ENCODE measurements at places on chromosomes 5 and 9. TPM values are rescaled to one million over a fixed set of nuclear protein-coding genes. Genes with fewer than 3 reads are reported as not detected.

The IFNA2 gene
- total RNA-seq = not detected

DNA sequence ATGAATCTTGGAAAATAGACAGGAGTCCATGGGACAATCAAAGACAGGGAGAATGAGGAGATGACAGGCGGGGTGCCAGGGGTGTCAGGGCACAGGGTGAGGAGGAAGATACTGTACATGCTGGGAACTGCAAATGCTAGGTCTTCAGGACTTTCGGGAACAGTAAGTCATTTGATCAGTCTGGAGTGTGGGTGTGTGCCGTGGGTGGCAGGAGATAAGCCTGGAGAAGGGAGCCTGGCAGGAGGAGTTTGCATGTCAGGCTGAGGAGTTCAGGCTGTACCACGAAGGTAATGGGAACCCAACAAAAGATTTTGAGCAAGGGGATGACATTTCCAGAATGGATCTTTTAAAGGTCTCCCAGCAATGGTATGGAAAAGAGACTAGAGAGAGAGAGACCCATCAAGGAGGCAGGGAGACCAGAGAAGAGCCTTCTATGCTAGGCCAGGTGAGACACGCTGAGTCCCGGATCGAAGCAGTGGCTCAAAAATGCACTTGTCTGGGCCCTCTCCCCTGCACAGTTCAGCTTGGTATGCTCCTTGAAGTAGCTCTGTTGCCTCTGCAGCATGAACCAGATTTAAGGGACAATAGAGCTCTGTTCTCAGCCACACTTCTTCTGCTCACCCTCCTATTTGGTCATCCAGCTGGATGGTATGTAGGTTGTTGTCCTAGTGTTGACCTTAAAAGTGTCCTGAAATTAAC is 77.0 kb upstream of the FER start:
- no peak for DNase-seq

DNA sequence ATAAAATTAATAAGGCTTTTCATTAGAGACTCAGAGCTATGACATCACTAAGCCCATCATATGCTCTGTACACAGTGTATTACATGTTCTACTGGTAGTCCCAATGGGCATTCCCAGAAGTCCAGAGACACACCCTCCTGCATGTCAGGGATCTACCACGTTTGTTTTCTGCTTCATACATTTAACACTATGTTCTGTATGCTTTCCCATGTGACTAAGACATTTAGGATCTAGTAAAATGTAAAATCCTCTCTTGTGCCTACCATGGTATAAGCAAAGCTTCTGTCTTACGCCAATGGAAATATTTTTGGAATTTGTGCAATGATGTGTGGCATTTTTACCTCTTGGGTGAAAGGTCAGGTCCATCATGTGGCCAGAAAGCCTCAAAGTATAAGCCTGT is 192.4 kb downstream of the ADAMTSL1 start:
- DNase-seq = no peak

DNA sequence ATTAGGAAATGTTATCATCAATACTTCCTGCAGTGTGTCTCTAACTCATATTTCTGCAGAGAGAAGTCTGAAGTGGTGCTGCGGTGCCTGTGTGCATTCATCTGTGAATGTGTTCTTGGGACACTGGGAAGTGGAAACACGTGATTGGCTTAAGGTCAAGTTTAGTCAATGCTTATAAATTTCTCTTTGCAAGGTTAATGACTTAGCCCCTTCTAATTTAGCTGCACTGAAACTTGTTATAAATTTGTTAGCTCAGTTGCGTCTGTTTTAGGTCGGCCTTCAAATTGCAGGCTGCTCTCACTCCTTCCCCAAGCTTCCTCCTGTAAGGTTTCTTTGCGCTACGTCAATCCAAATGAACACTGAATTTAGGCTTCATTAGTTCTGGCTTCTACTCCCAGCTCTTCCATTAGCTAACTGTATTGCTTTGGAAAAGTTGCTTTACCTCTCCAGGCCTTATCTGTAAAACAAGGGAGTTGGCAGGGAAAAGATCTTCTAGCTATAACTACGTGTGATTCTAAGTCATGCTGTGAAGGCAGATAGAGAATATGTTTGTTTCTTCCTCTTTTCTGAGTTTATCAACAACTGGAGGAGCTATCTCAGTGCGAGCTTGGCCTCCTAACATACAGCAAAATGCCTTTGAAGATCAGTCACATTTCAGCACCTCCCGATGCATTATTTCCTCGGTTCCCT is 341.8 kb downstream of the NFIB start:
- DNase-seq = no peak

The EQTN gene
- total RNA-seq = not detected

GRCh38 chr9:72883875-72884274 is 69.0 kb downstream of the ALDH1A1 start:
- no peak for DNase-seq

The CCDC112 gene
- 4.3 TPM for total RNA-seq

DNA sequence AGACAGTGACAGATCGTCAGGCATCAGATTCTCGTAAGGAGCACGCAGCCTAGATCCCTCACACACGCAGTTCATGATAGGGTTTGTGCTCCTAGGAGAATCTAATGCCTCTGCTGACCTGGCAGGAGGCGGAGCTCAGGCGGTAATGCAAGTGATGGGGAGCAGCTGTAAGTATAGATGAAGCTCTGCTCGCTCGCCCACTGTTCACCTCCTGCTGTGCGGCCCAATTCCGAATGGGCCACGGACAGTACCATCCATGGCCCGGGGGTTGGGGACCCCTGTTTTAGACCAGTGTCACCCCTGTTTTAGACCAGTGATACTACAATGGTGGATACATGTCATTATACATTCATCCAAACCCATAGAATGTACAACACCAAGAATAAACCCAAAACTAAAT is 4.0 kb upstream of the ARSB start:
- no peak for DNase-seq

The RGS14 gene
- total RNA-seq = 8.2 TPM

DNA sequence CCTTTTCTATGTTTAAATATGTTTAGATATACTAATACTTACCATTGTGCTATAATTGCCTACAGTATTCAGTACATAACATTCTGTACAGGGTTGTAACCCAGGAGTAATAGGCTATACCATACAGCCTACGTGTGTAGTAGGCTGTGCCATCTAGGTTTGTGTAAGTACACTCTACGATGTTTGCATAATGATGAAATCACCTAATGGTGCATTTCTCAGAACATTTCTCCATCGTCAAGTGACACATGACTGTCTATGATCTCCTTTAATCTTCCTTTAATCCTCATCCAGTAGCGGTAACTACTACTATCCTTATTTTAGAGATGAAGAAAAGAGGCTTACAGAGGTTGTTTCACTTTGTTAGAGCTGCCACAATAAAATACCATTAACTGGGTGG is 369.2 kb downstream of the PLK2 start:
- DNase-seq = no peak

The IL13 gene
- total RNA-seq = not detected

GRCh38 chr9:124179196-124180071 is 78.3 kb upstream of the NEK6 start:
- no peak for DNase-seq

DNA sequence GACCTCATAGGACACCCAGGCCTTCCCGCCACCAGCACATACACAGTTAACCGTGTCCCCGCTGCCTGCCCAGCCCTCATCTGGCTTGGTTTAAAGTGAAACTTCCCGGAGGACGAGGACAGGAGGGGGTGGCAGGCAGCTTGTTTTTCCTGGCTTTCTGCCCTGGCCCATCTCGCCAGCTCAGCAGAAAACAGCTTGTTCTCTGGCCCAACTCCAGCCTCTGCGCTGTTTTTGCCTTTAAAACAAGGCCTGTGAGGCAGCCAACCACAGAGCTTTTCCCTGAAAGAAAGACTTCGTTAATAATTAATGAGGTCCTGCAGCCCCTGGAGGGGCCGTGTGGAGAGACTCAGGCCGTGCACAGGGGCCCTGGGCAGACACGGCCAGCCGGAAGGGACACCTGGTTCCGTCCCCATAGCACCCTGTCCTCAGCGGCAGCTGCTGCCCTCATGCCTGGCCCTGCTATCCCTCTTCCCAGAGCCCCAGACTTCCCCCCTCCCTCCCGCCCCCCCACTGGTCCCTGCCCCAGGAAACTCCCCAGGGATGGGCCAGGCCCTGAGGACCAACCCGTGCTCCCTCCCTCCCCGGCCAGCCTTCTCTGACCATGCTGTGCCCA is 108.7 kb downstream of the RXRA start:
- peak; percentile 94 for DNase-seq

The MRPS30 gene
- total RNA-seq = 28.5 TPM

GRCh38 chr9:83584995-83585394 is 37.9 kb upstream of the IDNK start:
- no peak for DNase-seq
